ENCODE measurements at places on chromosomes 2 and 18. TPM values are rescaled to one million over a fixed set of nuclear protein-coding genes. Genes with fewer than 3 reads are reported as not detected.
A peak's percentile ranks its signal among the peaks of the same experiment; 100 is the strongest.

G6PC2 gene
- total RNA-seq, result not detected

TMEM17 gene
- 1.5 TPM for total RNA-seq

TFCP2L1 gene
- total RNA-seq, result not detected

CXCR1 gene
- total RNA-seq, result not detected

TLX2 gene
- total RNA-seq, result not detected

DNA sequence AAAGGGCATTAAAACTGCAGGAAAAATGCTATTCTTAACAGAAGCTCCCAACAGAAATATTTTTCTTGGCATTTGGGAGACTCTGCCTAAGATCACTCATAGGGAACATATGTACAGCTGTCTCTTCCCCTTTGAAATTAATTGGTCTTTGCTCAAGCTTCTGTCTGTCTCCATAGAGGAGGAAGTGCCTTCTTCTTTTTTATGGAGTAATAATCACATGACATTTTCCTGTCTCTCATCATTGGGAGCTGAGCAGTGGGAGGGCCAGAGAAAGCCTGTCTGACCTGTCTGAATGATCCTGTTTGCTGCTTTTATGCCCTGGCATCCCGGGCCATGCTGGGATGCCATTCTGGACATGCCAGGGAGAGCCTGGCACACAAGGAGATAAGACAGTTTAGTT is 145.6 kb downstream of the AQP4 start:
- H3K4me3 ChIP-seq, result no peak overlapping the region

DNA sequence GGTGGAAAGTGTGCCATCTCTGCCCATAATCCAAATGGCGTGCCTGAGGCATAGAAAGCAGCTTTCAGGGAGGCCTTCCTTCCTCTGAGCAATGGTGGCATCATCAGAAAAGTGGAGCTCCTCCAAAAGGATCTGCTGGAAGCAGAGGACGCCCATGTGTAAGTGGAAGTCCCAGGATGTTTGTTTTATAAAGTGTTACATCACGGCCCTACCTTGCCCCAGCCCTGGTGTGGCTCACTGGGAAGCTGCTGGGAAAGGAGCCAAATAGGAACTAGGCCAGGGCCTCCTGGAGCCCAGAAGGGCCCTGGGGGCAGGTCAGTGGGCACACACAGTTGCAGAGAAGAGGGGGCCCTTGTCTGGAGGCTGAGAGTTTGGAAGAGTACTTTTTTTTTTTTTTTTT is 4.2 kb upstream of the ODC1 start:
- peaks cover 17% of the 10 kb centered on the region for H3K4me1 ChIP-seq
- no peak overlapping the region for H3K4me3 ChIP-seq
- H3K27me3 ChIP-seq, result no peaks in the 10 kb centered on the region
- H3K36me3 ChIP-seq, result no peaks in the 10 kb centered on the region
- no peak overlapping the region for H3K27ac ChIP-seq

- no peak overlapping the region for H3K27ac ChIP-seq
- no peaks in the 10 kb centered on the region for H3K36me3 ChIP-seq
- no peaks in the 10 kb centered on the region for H3K27me3 ChIP-seq
- no peak for DNase-seq
- no peaks in the 10 kb centered on the region for H3K4me1 ChIP-seq
Observed at GRCh38 chr18:56202678-56203077, 435.7 kb downstream of the TXNL1 start.

DNA sequence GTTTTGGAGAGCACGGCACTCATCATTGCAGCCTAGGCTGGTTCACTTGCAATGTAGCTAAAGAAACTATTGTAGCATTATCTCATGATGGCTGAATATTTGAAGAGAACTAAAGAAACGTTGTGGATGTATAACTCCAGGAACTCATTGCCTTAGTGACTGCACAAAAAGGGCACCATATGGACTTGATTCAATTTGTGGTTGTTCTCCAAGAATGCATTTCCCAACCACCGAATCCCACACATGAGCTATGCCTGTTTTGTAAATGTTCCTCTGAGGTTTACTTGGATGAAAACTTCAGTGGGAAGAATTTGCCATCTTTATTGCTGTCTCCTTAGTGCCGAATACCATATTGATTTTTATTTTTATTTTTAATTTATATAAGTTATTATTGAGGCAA is 43.5 kb downstream of the DOK6 start:
- no peak for DNase-seq
- H3K27ac ChIP-seq, result no peak overlapping the region
- no peaks in the 10 kb centered on the region for H3K27me3 ChIP-seq
- H3K36me3 ChIP-seq, result no peaks in the 10 kb centered on the region

GRCh38 chr2:120391911-120392665 is 46.2 kb downstream of the INHBB start:
- DNase-seq, result no peak
- no peak overlapping the region for H3K4me3 ChIP-seq
- H3K27me3 ChIP-seq, result no peaks in the 10 kb centered on the region
- H3K36me3 ChIP-seq, result no peaks in the 10 kb centered on the region
- no peak overlapping the region for H3K27ac ChIP-seq

GRCh38 chr2:43407935-43408334 is 181.5 kb upstream of the ZFP36L2 start:
- no peak overlapping the region for H3K4me3 ChIP-seq
- H3K27ac ChIP-seq, result no peak overlapping the region
- peaks cover 14% of the 10 kb centered on the region for H3K4me1 ChIP-seq
- H3K36me3 ChIP-seq, result no peaks in the 10 kb centered on the region

GRCh38 chr2:207385903-207386302 is 143.9 kb upstream of the CREB1 start:
- no peak for DNase-seq
- H3K27ac ChIP-seq, result no peak overlapping the region
- H3K4me1 ChIP-seq, result no peaks in the 10 kb centered on the region
- no peaks in the 10 kb centered on the region for H3K27me3 ChIP-seq
- H3K36me3 ChIP-seq, result no peaks in the 10 kb centered on the region

DNA sequence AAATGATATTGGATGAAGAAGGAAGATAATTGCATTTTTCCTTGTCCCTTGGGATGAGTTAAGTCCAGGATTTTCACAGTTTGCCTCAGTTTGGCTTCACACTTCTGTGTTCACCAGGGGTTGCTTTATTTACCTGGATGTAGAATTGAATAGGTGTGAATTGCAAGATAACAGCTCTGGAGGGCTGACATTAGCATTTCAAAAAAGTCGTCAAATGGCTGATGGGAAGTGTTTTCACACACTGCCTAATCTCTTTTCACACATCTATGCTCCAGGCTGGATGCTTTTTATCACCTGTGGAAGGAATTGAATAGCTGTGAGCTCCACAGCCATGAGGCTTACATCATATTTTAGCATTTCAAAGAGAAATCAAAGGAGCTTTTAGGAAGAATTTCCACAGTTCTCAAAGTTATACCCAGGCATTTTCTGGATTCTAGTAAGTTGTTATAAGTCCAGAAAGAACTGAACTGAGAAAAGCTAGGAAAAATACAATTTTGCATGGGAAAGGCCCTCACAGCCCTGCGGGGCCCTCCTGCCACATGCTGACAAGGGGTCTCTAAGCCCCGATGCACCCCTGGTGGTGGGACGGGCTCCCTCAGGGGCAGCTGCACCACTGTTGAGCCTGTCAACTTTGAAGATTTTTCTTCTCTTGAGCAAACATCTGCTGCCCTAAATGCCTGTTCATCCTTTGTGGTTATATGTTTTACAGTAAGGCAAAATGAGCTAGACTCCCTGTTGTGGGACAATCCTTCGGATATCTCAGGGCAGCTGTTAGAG is 43.9 kb downstream of the TEX51 start:
- no peaks in the 10 kb centered on the region for H3K36me3 ChIP-seq
- no peak overlapping the region for H3K4me3 ChIP-seq
- no peak for DNase-seq
- H3K27ac ChIP-seq, result no peak overlapping the region
- no peaks in the 10 kb centered on the region for H3K4me1 ChIP-seq

DNA sequence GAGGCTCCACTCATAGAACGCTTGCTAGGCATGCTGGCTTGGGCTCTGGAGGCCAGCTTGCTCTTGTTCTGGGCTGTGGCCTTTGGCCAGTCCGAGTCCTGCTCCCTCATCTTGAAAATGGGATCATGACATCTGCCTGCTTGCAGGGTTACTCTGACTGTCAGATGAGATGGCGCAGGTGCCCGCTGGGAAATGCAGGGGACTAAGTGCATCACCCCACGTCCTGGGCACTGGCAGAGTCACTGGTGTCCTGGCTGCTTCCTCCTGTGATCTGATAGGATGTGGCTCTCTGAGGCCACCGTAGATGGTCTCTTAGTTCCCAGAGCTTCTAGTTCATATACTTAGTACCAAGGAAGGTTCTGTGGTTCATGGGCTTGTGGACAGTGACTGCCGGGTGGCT is 18.5 kb downstream of the LDLRAD4 start:
- H3K4me3 ChIP-seq, result no peak overlapping the region
- DNase-seq, result no peak
- peaks cover 6% of the 10 kb centered on the region for H3K27me3 ChIP-seq
- H3K27ac ChIP-seq, result no peak overlapping the region
- H3K36me3 ChIP-seq, result no peaks in the 10 kb centered on the region
- H3K4me1 ChIP-seq, result no peaks in the 10 kb centered on the region

DNA sequence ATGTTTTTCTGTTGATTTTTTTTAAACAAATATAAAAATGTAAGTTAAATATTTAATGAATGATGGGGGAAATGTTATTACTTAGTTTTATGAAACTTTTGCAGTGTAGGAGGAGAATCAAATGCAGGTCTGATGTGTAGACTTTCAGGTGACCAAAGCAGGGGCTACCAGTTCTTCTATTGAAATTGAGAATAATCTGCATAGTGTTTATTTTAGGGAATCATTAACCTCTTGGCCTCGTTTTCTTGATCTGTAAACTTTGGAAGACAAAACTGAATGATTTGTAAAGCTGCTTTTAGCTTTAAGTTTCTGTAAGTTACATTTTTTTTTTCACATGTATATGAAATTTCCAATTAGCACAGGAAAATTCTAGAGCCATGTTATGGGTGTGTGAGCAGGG is 99.2 kb downstream of the R3HDM1 start:
- H3K4me1 ChIP-seq, result no peaks in the 10 kb centered on the region
- no peak overlapping the region for H3K4me3 ChIP-seq
- DNase-seq, result no peak
- H3K36me3 ChIP-seq, result peaks cover 4% of the 10 kb centered on the region
- no peak overlapping the region for H3K27ac ChIP-seq
- H3K27me3 ChIP-seq, result no peaks in the 10 kb centered on the region

GRCh38 chr2:241637795-241638660 is 535 bp downstream of the ATG4B start:
- no peaks in the 10 kb centered on the region for H3K27me3 ChIP-seq
- H3K36me3 ChIP-seq, result peaks cover 25% of the 10 kb centered on the region
- H3K27ac ChIP-seq, result peak overlapping the region; percentile 99
- peak; percentile 20 for DNase-seq
- peak overlapping the region; percentile 96 for H3K4me3 ChIP-seq
- H3K4me1 ChIP-seq, result peaks cover 5% of the 10 kb centered on the region

- DNase-seq, result no peak
- H3K4me3 ChIP-seq, result no peak overlapping the region
- no peaks in the 10 kb centered on the region for H3K36me3 ChIP-seq
- no peak overlapping the region for H3K27ac ChIP-seq
Observed at GRCh38 chr2:46431481-46432235, 47.7 kb upstream of the TMEM247 start.

- no peaks in the 10 kb centered on the region for H3K4me1 ChIP-seq
- no peaks in the 10 kb centered on the region for H3K27me3 ChIP-seq
- no peak overlapping the region for H3K27ac ChIP-seq
- DNase-seq, result no peak
- no peak overlapping the region for H3K4me3 ChIP-seq
Observed at GRCh38 chr2:3212984-3213383, 164.6 kb downstream of the EIPR1 start.

DNA sequence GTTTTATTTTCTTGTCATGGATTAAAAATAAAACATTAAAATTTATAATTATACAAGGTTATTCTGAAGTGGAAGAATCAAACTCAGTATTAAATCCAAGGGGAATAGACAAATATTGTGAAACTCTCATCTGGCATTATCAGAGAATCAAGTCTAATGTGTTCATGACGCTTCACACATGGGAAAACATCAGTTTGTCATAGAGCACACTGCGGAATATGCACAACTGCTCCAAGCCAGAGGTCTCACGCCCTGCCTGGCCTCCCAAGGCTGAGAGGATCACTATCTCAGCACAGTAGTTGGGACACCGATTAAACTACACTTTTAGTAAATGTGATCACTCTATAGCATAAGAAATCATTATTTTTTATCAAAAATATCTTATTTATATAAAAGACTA is 20.7 kb upstream of the TRIM43B start:
- no peak overlapping the region for H3K27ac ChIP-seq
- H3K27me3 ChIP-seq, result peaks cover 4% of the 10 kb centered on the region
- no peak for DNase-seq
- no peaks in the 10 kb centered on the region for H3K4me1 ChIP-seq
- no peaks in the 10 kb centered on the region for H3K36me3 ChIP-seq

- DNase-seq, result no peak
- H3K4me3 ChIP-seq, result no peak overlapping the region
Observed at GRCh38 chr2:200765995-200766660, 45.6 kb upstream of the BZW1 start.
